ENCODE measurements at places on chromosomes 5 and 9.
A peak's percentile ranks its signal among the peaks of the same experiment; 100 is the strongest.

GRCh38 chr9:126652140-126652582 is 38.4 kb downstream of the LMX1B start:
- no peak for DNase-seq

- DNase-seq = no peak
These were observed 307.2 kb downstream of the GADD45G start for GRCh38 chr9:89911721-89912604.

GRCh38 chr9:127689329-127690000 is 17.3 kb upstream of the CFAP157 start:
- DNase-seq = no peak

DNA sequence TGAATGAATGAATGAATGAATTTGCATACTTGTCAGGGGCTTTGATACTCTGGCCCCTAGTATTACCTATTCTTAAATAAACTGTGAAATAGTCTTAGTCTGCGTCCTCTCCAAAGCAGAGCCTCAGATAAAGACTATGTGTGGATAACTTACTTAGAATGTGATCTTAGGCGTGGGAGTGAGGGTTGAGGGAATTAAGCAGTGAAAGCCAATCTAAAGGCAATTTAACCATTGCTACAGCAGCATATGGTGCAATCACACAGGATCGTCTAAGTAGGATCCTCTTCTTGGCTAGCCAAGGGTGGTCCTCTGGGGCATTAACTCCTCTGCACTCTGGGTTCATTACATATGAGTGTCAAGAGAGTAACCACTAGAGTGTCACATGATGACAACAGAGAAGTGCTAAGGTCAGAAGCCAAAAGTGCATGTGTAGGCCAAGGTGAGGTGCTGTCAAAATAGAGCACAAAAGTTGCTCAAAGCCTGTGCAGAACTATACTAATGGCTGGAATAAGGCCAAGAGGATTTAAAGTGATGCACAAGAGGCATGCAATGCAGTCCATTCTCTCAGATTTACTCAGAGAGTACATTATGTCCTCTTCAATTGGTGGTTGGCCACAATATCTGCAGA is 274.4 kb upstream of the SEMA6A start:
- no peak for DNase-seq

DNA sequence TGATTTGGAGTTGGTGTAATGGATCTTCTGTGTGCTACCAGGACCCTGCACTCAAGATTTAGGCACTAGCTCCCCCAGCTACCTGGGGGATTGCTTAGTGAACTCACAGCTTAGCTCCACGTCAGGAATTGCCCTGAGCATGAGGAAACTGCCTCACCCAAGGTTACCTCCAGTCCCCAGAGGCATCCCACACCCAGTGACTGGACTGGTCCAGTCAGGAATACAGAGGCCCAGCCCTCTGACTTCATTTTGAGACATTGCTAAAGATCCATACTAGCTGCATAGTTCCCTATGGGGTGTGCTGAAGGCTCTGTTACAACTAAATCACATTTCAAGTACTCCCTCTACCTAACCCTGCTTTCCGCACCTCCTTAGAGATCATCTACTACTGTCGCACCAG is 364.7 kb downstream of the EFNA5 start:
- no peak for DNase-seq

DNA sequence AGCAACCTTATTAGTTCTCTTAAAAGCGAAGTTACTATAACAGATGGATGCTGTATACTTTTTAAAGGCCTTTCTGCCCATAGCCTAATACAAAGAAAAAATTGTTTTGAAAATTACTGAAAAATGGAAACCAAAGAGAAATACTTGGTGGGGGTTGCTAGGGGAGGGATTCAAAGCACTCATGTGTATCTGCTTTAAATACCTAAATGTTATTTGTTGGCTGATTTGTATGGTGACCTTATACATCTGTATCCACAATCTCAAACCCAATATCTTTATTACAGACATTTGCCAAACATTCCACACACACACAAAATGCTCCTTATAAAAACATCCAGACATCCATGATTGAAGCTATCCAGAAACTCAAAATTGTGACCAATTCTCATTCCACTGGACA is 172.0 kb downstream of the ADAMTS12 start:
- no peak for DNase-seq

DNA sequence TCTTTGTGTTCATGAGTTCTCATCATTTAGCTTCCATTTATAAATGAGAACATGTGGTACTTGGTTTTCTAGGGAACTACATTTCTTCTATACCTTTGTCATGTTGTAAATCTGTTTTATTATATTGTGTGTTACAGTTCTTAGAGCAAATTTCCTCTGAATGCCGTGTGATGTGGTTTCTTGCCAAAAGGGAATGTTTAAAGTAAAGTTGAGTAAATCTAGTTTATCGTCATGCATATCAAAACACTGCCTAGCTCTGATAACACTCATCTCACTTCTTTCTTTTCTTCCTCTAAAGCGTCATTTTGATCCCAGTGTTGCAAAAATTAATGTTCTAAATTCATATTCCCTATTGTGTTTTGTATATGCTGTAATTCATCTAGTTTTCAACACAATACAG is 295.4 kb upstream of the HAPLN1 start:
- no peak for DNase-seq

DNA sequence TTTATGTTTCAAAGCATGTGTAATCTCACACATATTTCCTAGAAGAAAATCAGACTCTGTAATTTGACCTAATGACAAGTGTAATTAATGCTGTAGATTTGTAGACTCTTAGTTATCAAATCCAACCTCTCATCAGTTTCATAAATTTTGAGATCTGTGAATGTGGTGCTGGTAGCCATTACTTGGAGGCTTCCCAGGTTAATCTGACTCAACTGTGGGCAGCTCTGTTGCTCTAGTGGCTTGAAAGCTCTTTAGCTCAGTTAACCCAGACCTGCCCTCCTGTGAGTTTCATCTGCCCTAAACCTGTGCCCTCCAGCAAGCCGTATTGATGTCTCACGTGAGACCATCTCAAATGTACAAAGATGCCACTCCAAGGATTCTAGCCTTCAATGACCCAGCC is 323.4 kb downstream of the FBXL7 start:
- no peak for DNase-seq

DNA sequence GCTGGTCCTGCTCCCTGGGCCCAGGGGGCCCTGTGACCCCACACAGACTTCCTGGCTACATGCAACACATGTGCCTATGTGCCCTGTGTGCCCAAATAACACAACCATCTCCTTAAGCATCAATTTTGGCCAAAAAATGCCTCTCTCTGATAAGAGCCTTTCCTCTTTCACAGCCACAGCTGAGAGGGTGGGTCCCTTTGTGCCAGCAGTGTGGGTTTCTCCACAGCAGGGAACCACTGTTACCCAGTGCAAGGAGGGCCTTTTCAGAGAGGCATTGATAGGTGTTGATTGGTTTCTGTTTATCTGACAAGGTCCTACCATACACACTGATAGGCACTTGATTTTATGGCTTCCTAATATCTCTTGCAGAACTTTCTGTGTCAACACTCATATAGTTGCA is 42.7 kb downstream of the SYK start:
- DNase-seq = peak; percentile 56

DNA sequence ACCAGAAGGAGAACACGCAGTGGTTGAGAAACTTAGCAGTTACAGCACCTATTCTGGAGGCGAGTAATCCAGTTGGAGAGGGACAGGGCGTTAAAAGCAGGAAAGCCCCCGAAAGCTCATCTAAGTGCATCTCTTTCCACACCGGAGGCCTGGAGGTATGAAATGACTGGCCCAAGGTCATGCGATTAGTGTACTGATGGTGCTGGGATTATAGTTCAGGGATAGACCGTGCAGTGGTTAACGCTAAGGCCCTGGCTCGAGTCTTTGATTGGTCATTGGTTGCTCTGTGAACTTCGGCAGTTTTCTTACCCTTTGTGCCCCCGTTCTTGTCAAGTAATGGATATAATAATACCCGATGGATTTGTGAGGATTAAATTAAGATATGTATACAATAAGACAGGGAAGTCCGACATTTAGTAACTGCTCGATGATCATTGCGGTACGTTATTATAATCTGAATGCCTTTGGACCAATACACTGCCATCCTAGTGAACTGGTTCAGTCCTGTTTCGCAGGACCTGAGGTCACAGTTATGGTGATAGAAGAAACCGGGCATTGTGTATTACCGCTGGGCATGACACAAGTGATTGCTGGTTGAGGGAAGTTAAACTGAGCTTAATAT is 960 bp downstream of the CANX start:
- no peak for DNase-seq

DNA sequence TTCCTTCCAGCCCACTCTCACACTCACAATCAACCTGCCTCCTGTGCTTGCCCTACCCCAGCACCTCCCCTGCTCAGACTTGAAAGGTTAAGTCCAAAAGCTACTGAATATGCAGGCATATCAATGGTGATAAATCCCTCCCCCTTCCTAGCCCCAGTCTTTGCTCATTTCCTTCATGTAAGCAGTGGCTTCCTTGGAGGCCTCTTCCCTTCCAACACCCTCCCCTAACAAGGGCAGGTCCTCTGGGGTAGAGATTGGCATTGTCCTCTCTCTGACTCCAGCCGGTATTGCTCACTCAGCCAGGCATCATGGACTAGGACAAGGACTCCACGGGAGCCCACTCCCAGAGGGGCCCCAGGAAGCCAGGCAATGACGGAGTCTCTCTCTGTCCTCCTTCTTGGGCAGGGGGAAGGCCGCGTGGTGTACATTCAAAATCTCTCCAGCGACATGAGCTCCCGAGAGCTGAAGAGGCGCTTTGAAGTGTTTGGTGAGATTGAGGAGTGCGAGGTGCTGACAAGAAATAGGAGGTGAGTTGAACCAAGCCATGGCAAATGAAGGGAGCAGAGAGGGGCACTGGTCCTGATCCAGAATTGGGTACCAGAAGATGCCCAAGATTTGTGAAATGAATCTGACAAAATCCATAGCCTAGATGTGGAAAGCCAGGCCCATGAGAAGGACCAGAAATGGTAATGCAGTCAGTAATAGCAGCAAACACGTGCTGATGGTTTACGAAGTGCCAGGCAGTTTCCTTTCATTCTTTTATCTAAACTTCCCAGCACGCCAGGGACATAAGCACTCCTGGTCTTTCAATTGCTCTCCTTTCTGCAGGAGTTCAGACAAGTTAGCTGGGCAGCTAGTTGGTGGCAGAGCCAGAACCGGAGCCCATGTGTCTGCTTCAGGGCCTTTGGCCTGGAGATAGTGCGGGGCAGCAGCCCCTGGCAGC is 102.5 kb downstream of the PDE6A start:
- no peak for DNase-seq

- no peak for DNase-seq
These were observed 27.0 kb upstream of the ZNF354B start for GRCh38 chr5:178832618-178833201.

DNA sequence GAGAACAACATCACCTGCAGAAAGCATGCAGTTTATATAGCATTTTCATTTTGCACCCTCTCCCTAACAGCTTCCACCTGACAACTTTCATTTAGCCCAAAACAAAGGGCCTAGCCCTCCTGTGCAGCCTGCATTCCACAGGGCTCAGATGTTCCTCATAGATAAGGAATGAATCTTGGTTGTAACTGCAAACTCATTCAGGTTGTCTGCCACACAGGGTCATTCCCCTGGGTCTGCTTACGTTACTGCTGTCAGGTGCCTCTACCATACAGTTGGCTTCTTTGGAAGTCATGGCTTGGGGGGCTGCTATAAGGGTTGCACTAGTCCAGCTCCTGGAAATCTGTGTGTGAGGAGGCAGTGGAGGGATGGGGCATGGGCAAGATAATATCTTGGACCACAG is 2.7 kb upstream of the DCP2 start:
- no peak for DNase-seq

DNA sequence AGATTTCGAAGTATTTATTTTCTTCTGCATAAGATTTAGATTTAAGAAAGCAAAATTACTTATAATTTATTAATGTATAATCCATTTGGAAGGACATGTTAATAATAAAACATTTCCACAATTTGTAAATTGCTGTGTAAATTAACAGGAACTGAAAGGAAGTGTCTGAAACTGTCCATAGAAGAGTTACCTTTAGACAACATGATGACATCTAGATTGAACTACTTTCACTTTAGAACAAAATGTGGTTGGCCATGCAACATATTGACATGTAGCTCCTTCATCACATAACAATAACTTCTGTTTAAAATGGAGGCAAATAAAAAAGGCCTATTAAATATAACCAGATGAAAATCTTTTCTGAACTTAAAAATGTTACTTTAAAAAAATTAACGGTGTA is 1849.5 kb upstream of the ACO1 start:
- no peak for DNase-seq

GRCh38 chr5:81852291-81853029 is 101.6 kb upstream of the SSBP2 start:
- peak; percentile 82 for DNase-seq

GRCh38 chr5:134003817-134004625 is 754 bp downstream of the VDAC1 start:
- DNase-seq = peak; percentile 10

Data from NCI-H510A treated with DMSO at 0.1 percent for 48 hours (cell line).